ENCODE measurements at places on chromosomes 16 and 17.

- DNase-seq = no peak
These were observed 6.0 kb upstream of the RNF213 start for GRCh38 chr17:80254396-80255251.

DNA sequence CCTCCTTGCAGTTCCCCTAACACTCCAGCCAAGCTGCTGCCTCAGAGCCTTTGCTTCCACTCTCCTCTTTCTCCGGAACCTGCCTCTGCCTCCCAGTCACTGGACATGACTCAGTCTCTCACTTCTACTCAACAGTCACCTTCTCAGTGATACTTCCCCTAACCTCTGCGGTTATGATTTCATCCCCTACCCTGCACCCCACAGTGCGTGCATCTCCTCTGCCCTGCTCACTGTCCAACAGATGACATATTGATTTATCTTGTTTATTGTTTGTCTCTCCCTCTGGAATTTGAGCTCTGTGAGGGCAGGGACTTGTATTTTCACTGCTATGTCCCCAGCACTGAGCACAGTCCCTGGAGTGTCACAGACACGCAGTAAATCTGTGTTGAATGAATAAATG is 100.7 kb downstream of the CYLD start:
- DNase-seq = no peak

DNA sequence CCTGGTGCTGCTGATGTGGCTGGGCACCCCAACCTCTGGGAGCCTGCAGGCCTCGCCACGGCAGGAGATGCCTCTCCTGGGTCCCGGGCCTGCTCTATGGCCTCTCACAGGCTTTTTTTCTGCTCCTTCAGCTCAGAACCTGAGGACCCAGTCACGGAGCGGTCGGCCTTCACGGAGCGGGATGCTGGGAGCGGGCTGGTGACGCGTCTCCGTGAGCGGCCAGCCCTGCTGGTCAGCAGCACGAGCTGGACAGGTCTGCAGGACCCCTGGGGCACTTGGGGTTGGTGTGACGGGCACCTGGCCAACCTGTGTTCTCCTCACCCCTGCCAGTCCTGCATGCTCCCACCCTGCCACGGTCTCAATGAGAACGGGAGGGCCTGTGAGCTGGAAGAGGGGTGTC is 7.0 kb downstream of the ALG1 start:
- DNase-seq = no peak

GRCh38 chr17:36975922-36976515 is 27.3 kb downstream of the AATF start:
- DNase-seq = no peak

DNA sequence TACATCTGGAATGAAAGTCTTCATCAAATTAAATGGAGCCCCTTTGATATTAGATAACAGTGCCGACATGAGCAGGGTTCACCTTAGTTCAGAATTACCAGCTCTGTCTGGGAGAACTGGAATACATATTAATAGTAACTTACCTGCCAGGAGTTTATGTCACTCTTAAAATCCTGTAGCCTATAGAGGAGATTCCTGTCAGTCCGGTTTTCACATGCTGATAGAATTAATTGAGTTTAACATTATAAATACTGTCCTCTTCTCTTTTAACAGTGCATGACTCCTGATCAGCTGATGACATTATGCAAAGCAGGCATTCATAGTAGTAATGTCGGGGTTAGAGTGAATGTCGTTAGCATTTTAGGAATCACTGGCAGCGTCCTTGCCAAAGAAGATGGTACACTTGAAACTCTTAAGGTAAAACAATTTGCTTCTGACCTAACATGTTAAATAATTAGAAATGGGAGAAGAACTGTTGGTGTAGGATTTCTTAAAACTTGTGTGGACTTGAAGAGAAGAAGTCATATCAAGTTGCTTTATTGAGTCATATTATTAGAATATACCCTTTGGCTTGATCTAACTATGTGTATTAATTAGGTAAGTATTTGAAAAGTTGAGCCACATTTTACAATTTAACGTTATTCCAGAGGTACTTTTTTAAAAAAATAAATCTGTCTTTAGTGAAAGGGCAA is 34.3 kb downstream of the HEATR3 start:
- no peak for DNase-seq

DNA sequence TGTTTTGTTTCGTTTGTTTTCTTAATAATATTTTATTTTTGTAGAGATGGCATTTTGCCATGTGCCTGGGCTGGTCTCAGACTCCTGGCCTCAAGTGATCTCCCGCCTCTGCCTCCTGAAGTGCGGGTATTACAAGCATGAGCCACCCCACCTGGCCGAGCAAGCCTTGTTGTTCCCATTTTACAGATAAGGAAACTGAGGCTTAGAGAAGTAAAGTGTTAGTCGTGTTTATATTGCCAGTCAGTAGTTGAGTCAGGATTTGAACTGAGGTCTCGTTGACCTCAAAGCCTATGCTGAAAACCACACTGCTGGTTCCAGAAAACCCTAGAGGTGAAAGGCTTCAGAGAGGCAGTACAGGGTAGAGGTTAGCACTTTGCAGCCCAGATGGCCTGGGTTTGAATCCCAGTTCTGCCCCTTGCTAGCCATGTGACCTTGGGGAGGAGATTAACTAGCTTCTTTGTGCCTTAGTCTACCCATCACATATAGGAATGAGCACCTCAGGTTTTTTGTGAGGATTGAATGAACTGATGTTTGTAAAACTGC is 102.0 kb downstream of the ABCC6 start:
- DNase-seq = no peak

GRCh38 chr16:1285669-1286512 is 23.5 kb upstream of the UBE2I start:
- DNase-seq = no peak

DNA sequence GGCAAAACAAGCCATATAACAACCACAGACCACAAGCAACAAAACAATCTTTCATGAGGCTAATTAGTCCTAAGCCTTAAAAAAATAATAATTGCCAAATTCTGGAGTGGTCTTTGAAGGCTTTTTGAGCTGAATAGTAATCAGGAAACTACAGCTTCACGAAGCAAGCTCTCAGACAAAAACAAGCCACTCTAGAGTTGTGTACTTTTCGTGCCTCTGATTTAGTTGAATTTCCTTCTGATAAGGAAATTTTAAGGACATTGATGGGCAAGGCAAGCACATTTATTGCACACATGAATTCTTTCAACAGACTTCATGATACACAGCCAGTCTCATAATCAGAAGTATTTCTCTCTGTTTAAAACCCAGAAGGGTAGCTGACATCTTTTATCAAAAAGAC is 130.8 kb upstream of the IRX3 start:
- no peak for DNase-seq

GRCh38 chr16:79801646-79802045 is 201.1 kb upstream of the MAF start:
- DNase-seq = no peak

GRCh38 chr17:33560165-33560564 is 267.1 kb upstream of the ASIC2 start:
- no peak for DNase-seq

GRCh38 chr17:28412099-28412498 is 6.1 kb upstream of the SLC46A1 start:
- no peak for DNase-seq
